ENCODE measurements at places on chromosomes 2 and 18.

GRCh38 chr2:47217277-47217676 lies 62.2 kb upstream of the STPG4 start:
- DNase-seq, result no peak

DNA sequence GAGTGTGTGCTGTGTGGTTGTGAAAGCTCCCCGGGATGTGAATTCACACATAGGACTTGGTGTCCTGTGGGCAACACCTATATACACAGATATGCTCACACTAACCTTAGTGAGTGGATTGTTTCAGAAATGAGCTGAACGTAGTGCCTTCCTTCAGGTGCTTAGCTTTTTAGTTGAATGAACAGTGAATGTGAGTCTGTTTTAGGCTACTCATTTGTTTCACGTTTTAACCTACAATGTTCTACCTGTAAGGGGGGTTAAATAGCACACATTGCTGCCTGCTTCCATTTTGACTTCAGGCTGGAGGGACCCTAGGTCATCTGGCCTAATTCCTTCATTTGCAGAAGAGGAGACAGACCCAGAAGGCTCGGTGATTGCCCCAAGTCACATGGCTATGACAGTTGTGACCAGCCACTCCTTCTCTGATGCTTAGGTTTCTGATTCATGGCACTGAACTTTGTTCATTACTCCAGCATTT lies 1.0 kb downstream of the PLEK start:
- DNase-seq, result no peak

DNA sequence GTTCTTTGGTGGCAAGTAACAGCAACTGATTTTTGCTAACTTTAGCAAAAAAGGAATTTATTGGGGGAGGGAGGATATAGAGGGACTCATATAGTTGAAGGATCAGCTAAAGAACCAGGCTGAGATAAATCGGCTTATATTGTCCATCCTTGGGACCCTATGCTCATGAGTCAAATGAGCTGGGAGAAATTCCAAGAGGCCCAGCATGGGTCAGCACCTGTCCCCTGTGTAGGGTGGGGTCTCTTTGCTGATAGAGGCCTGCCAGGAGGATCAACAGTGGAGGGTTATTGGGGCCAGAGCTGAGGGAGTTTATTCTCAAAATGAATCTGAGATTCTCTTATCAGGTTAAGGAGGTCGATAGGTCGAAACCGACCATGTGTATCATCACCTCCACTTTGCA lies 97.2 kb downstream of the VAPA start:
- no peak for DNase-seq

DNA sequence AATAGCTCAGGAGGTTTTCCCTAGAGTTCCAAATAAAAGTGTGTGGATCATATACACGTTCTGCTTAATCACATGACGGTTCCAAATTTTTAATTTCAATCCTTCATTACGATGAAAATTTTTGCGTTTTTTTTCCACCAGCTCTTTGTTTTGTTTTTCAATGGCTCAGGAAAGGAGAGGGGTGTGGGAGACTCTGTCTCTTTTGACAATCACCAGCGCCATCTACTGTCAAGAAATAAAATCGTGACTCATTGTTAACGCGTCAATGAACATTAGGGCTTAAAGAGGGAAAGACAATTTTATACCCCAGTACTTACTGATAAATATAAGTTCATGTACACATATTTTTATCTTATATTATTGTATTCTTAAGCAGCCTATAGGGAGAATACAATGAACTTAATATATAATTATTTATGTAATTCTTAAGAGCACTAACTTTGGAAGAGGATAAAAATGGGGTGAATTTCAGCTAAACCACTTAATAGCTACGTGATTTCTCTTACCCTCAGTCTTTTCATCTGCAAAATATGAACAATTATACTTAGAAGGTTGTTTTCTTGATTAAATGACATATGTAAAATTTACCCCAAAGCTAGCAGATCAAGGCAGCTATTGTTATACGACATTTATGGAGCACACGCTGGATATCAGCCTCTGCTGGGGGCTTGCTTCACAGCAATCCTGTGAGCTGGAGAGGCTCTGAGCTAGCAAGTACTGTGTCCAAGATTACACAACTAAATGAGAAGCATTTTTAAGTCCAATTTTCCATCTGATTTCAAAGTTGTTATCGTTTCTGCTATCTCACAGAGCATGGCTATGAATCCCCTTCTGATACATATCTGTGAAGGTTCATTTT lies 47.4 kb upstream of the RMDN2 start:
- DNase-seq, result no peak

DNA sequence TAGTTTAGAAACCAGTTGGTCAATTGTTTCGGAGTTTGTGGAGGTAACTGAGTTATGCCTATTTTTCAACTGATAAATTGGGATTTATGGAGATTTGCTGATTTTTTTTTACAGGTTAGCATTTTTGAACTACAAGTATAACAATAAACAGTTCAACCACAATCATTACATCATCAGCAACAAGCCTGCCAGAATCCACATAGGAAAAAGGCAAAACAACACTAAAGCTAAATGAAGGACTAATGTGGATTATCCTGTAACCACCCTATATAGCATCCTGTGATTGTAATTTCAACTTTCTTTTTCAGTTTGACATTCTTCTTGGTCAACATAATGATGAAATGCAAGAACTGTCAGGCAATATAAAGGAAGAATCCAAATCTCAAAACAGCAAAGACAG lies 76.5 kb downstream of the CCDC102B start:
- no peak for DNase-seq

DNA sequence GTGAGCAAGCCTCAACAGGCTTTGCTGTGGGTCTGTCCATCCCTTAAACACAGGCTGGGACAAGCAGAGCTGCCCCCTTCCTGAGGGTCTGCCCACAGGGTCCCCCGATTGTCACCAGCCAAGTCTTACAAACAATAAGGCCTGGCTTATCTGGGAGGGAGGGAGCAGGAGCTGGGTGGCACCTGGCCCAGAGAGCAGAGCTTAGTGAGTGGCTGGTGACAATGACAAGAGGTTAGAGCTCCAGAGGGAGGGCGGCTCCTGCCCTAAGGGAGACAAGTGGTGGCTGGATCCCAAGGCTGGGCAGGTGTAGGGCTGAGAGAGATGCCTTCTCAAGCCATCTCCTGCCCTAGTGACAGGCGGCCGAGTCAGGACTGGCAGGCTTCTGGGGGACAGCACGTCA lies 125.5 kb downstream of the KLHL29 start:
- DNase-seq, result no peak

- DNase-seq, result no peak
Measured at GRCh38 chr2:191637182-191638078, 40.5 kb upstream of the NABP1 start.

DNA sequence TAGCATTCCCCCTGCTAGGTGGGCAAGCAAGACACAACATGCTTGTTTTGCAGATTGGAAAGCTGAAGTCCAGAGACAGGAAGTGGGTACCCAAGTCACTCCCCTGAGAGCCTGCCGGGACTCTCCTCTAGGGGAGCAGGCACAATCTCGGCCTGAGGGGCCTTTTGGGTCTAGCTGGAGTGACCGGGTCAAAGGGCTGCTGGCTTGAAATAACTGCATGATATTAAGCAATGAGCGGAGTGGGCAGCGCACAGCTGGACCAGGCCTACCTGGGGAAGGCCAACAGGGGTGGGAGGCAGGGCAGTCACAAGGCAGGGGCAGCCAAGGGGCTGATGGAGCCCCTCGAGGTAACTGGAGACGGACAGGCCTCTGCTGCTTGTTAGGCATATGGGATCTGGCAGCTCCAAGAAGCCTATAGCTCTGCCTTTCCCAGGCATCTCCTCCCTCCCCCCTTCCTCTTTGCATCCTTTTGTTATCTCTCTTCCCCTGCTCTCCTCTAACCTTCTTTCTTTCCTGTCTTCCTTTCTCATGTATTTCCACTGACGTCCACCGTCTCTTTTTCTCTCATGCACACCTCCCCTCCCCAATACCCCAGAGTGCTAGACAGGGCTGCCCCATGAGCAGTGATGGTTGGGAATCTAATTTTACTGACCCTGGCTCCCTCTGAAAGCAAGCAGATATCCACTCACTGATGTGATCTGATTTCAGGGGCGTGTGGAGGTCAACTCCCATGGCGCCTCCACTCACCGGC lies 237.5 kb downstream of the LOXHD1 start:
- peak; percentile 18 for DNase-seq

DNA sequence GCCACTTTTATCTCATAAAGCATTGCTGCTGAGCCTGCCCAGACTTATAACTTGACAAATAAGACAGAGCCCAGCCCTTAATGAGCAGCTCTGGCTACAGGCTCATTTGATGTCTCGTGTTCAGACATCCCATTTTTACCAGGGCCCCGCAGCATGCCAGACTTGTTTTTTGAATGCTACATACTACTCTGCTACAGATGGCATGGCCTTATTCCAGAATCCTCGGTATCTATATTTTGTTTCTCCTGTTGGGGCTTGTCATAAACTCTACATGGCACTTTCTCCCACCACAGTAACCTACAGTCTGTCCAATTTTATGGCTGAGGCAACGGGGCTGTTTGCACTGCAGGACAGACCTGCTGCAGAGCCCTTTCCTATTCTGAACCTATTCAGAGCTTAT lies 179.0 kb upstream of the DDX18 start:
- no peak for DNase-seq

DNA sequence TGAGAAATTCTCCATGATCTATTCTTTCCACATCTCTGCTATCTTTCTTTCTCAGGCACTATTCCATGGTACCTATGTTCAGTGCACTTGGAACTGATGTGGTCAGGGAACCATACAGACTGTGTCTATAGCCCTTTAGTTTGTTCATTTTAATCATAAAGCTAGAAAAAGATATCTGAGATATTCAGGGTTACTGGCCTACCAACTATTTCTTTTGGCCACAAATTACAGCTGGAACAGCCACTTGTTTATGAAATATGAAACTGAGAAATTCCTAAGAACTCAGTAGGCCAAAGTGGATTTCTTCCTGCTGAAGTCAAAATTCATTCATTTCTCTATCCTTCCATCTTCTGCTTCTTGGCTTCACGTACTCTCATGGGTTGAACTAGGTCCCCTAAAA lies 22.8 kb upstream of the LYPD1 start:
- DNase-seq, result no peak

DNA sequence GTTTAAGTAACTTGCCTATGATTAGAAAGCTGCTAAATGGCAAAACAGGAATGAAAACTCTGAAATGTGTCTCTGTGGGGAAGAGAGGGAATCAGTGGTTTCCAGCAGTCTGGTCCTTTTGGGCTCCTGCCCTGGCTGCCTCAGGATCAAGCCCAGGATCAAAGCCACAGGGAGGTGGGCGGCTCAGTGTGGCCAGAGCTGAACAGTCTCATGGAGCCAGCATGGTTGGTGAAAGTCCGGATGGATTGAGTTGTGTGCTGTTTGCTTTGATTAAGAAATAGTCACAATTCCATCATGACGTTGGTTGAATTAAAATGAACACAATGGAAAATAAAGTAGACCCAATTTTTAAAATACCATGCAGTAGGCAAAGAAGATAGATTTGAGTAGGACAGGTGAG lies 344.2 kb downstream of the LPIN1 start:
- DNase-seq, result no peak

DNA sequence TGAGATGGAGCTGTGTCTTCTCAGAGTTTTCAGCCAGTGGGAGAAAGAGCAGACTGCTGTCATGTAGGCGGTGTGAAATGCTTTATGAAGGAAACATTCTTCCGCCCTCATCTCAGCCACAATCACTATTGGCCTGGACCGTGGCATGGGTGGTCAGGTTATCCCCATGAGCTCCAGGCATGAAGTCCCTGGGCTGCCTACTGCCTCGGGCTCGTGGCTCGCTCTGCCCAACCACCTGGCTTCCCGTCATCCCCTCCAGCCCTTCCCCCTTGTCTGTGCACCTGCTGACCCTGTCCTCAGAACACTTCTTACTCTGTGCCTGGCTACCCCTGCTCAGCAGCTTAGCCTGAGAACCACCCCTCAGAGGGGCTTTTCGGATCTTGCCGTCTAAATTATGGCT lies 15.5 kb downstream of the COLEC11 start:
- DNase-seq, result no peak

- no peak for DNase-seq
Measured at GRCh38 chr2:31828891-31829290, 181.9 kb downstream of the MEMO1 start.

DNA sequence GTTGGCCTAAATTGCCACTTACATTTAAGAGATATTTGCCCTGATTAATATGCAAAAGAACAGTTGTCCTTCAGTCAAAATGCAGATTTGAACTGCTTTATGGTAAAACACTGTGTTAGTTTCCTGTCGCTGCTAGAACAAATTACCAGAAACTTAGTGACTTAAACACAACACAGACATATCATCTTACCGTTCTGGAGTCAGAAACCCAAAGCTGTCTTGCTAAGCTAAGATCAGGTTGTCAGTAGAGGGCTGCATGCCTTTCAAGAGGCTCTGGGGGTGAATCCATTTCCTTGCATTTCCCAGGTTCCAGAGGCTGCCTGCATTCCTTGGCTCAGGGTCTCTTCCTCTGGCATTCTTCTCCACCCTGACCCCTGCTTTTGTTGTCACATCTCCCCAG lies 149.5 kb downstream of the FAM161A start:
- DNase-seq, result no peak

DNA sequence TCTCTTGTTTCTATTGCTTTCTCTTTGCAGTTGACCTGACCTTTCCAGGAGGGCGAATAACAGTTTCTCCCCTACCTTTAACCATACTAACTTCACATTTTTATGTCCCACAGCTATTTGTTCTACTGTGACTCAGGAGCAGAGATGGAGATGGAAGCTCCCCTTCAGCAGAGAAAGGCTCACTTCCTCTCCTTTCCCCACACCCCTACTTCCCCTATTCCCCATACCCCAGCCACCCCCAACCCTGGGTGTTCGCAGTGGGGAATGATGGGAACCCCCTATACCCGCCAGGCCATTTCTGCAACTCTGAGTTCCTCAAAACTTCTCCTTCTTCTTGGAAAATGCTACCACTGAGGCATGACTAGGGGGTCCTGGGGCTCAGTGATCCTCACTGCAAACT lies 285.4 kb upstream of the MGAT5 start:
- DNase-seq, result no peak

GRCh38 chr18:38033282-38033681 lies 467.7 kb upstream of the CELF4 start:
- DNase-seq, result no peak

- no peak for DNase-seq
Measured at GRCh38 chr18:47247036-47247415, 4.4 kb downstream of the SKOR2 start.
